IgD-negative memory B cell (primary cell): ENCODE measurements at places on chromosomes 13 and 19. TPM values are rescaled to one million over a fixed set of nuclear protein-coding genes. Genes with fewer than 3 reads are reported as not detected.

ZNF611 gene
- polyA plus RNA-seq: 33.7 TPM

MBNL2 gene
- polyA plus RNA-seq: 15.9 TPM

SELENOV gene
- not detected for polyA plus RNA-seq

GNG7 gene
- 74.6 TPM for polyA plus RNA-seq

KCTD4 gene
- not detected for polyA plus RNA-seq

SHKBP1 gene
- 210 TPM for polyA plus RNA-seq

ZNF468 gene
- polyA plus RNA-seq: 16.1 TPM

TUBB4A gene
- 14.6 TPM for polyA plus RNA-seq

KIR3DL2 gene
- polyA plus RNA-seq: 1.9 TPM

CEACAM8 gene
- polyA plus RNA-seq: not detected

PSG2 gene
- polyA plus RNA-seq: not detected

KLK10 gene
- not detected for polyA plus RNA-seq

SLC44A2 gene
- polyA plus RNA-seq: 332 TPM

PGLYRP2 gene
- not detected for polyA plus RNA-seq

NAPSA gene
- polyA plus RNA-seq: 4.2 TPM

C13orf42 gene
- not detected for polyA plus RNA-seq

BEST2 gene
- not detected for polyA plus RNA-seq

IGFL2 gene
- polyA plus RNA-seq: not detected

ESD gene
- 116 TPM for polyA plus RNA-seq

SLC10A2 gene
- polyA plus RNA-seq: not detected

GAPDHS gene
- polyA plus RNA-seq: not detected

GIPC1 gene
- polyA plus RNA-seq: 10.1 TPM

EBI3 gene
- polyA plus RNA-seq: 24.2 TPM

CASP14 gene
- polyA plus RNA-seq: not detected

CCDC8 gene
- polyA plus RNA-seq: not detected

VSIG10L gene
- 1.5 TPM for polyA plus RNA-seq

GRIK5 gene
- not detected for polyA plus RNA-seq

NCR1 gene
- polyA plus RNA-seq: 0.63 TPM

PPM1N gene
- 4.0 TPM for polyA plus RNA-seq

PAK4 gene
- 3.7 TPM for polyA plus RNA-seq

SEMA6B gene
- not detected for polyA plus RNA-seq

ZNF649 gene
- polyA plus RNA-seq: 9.8 TPM

CEACAM21 gene
- polyA plus RNA-seq: 30.8 TPM

PRODH2 gene
- polyA plus RNA-seq: not detected

NALCN gene
- polyA plus RNA-seq: not detected

GGN gene
- not detected for polyA plus RNA-seq

CAB39L gene
- polyA plus RNA-seq: 1.7 TPM

WDR88 gene
- polyA plus RNA-seq: 0.13 TPM

CYP4F11 gene
- polyA plus RNA-seq: not detected

SLAIN1 gene
- polyA plus RNA-seq: 7.7 TPM

SIGLEC5 gene
- polyA plus RNA-seq: not detected

HIPK4 gene
- polyA plus RNA-seq: 0.11 TPM

NPAS1 gene
- polyA plus RNA-seq: 1.0 TPM

TNFSF13B gene
- polyA plus RNA-seq: 7.2 TPM

GSX1 gene
- polyA plus RNA-seq: not detected

OR7E24 gene
- not detected for polyA plus RNA-seq

PRR12 gene
- 0.70 TPM for polyA plus RNA-seq

ZNF486 gene
- 6.2 TPM for polyA plus RNA-seq

ZNF320 gene
- polyA plus RNA-seq: 4.7 TPM

CEACAM20 gene
- not detected for polyA plus RNA-seq
